Upper lobe of left lung (tissue), 6 donors: ENCODE measurements at places on chromosomes 5 and 9. TPM values are rescaled to one million over a fixed set of nuclear protein-coding genes. Genes with fewer than 3 reads are reported as not detected.

DNA sequence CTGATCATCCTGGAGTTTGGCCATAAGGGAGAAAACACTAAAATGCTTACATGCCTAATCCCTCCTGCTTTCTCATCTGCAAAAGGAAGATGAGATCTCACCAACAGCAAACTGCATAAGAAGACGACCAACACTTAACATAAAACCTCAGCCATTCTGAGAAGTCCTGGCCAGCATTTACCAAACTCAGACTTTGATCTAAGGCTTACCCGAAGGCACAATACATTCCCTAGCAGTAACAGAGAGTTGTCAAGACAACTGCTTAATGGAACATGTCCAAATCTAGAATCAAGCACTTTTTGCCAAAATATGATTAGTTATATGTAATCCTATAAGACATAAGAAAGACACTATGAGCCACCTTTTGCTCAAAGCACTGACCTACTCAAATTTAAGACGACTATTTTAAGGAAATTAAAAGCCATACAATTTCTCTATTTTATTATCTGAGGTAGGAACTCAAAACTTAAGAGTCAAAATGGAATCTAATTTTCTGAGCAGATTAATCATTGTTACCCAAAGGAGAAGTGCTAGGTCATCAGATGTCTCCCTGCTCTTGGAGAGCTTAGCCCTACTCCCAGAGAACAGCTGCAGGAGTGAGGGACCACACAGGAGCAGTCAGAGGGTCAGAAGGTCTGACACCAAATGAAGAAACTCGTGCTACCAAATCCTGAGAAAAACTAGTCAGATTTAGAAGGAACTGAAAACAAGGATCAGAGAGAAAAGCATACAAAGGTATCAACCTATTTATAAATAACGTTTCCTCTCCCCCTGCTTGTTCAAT, 39.3 kb downstream of the EPB41L4A start:
- H3K4me3 ChIP-seq = no peak overlapping the region
- H3K36me3 ChIP-seq = no peaks in the 10 kb centered on the region
- no peaks in the 10 kb centered on the region for H3K4me1 ChIP-seq
- no peak overlapping the region for H3K27ac ChIP-seq
- no peaks in the 10 kb centered on the region for H3K27me3 ChIP-seq

- no peak overlapping the region for H3K4me3 ChIP-seq
- H3K27me3 ChIP-seq = no peaks in the 10 kb centered on the region
- H3K27ac ChIP-seq = no peak overlapping the region
- no peaks in the 10 kb centered on the region for H3K4me1 ChIP-seq
These were observed 48.1 kb downstream of the SPATA31C2 start for GRCh38 chr9:88090151-88090581.

DNA sequence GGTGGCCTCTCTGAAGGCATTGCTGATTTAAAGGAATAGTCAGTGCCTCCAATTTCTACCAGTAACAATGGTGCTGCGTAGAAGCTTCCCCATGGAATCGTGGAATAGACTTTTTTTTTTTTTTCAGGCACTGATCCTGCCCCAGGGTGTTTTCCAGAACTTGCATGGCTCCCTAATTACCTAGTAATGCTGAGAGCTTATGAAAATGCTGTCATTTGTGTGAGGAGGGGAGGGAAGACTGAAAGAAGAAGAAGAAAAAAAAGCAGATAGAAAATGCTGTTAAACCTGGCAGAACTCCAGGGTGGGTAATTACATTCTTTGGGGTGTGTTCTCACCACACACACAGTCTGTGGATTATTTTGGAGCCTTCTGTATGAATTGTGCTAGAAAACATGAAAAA, 4.8 kb upstream of the GRIA1 start:
- H3K36me3 ChIP-seq = no peaks in the 10 kb centered on the region
- no peaks in the 10 kb centered on the region for H3K4me1 ChIP-seq
- H3K27me3 ChIP-seq = no peaks in the 10 kb centered on the region
- no peak overlapping the region for H3K27ac ChIP-seq
- DNase-seq = no peak

MRPS27 gene
- 15.7 TPM for total RNA-seq

GRCh38 chr5:128053291-128053954, 30.1 kb upstream of the SLC12A2 start:
- peak overlapping the region; percentile 14 for H3K27ac ChIP-seq
- H3K4me3 ChIP-seq = no peak overlapping the region
- H3K4me1 ChIP-seq = no peaks in the 10 kb centered on the region
- no peaks in the 10 kb centered on the region for H3K27me3 ChIP-seq
- no peak for DNase-seq

OTP gene
- total RNA-seq = not detected

DNA sequence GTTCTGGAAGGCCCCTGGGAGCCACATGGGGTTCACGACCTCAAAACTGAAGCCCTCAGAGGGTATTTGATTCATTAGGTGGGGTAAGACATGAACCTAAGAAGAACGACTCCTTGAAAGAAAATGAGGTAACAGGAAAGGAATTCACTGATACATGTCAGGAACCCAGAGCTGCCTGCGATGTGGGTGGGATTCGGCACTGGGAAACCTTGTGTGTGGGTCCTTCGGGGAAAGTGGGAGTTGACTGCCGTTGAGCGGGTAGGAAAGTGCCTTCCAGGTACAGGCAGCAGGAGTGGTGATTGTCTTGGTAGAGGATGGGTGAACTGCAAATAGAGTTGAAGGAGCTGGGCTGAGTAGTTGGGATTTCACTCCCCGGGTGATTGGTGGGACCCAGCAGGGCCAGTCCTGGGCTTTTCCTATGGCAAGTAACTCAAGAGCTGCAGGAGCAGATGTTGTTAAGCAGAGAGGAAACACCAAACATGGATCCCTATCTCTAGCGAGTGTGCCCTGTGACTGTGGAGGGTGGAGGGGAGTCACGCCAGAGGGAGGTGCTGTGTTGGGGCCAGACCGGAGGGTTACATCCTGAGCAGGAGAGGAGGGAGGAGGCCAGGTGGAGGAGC, 30.8 kb downstream of the ANKRD33B start:
- H3K4me3 ChIP-seq = no peak overlapping the region
- H3K27ac ChIP-seq = no peak overlapping the region
- peaks cover 10% of the 10 kb centered on the region for H3K4me1 ChIP-seq

DNA sequence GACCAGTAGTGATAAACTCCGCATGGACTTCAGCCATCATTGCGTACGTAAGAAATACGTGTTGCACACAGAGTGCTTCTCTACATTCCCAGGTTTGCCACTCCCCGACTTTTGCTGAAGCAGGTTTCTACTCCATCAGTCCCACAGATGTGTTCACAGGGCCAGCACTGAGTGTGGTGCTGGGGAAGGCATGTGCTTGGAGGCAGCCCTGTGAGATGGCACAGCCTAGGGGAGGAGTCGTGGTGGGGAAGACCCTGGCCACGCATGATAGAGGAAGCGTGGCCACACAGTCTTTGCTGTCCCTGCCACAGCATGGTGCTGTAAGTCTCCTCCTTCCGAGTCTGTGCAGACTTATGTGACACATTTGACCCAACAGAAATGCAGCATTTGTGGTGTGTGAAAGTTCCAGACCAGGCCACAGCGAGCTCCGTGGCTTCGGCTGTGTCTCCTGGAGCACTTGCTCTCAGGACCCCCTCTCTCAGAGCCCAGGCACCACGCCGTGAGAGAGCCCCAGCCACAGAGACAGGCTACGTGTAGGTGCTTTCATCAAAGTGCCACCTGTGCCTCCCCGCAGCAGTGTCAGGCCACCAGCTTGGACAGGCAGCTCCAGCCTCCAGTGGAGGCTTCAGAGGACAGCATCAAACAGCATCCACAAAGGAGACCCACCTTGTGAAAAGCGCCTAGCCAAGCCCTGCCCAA, 197.8 kb downstream of the AUH start:
- no peak overlapping the region for H3K4me3 ChIP-seq
- peaks cover 38% of the 10 kb centered on the region for H3K4me1 ChIP-seq
- no peaks in the 10 kb centered on the region for H3K27me3 ChIP-seq

DNA sequence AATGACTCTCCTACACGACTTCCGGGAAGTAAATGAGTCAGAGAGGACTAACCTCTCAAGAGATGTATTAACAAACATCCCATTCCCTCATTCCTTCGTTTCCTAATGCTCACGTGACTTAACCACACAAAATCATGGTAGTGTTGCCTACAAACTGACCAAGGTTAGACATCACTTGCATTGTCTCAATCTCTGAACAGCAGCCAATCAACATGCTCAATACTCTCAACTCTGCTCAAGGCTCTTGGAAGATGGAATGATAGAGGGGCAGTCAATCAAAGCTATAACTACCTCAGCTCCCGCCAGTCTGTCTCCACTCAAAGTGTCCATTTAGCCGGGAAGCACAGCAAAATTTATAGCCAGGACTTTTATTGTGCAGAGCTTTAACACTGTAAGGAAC, 143.8 kb upstream of the PIK3R1 start:
- H3K27ac ChIP-seq = no peak overlapping the region
- H3K27me3 ChIP-seq = no peaks in the 10 kb centered on the region
- no peak overlapping the region for H3K4me3 ChIP-seq

LEAP2 gene
- total RNA-seq = 1.1 TPM

- no peak overlapping the region for H3K27ac ChIP-seq
- no peak overlapping the region for H3K4me3 ChIP-seq
- H3K27me3 ChIP-seq = no peaks in the 10 kb centered on the region
- H3K36me3 ChIP-seq = no peaks in the 10 kb centered on the region
- H3K4me1 ChIP-seq = no peaks in the 10 kb centered on the region
These were observed 717.5 kb downstream of the IRX1 start for GRCh38 chr5:4313138-4313537.
